ENCODE measurements at places on chromosomes 7 and 10.

DNA sequence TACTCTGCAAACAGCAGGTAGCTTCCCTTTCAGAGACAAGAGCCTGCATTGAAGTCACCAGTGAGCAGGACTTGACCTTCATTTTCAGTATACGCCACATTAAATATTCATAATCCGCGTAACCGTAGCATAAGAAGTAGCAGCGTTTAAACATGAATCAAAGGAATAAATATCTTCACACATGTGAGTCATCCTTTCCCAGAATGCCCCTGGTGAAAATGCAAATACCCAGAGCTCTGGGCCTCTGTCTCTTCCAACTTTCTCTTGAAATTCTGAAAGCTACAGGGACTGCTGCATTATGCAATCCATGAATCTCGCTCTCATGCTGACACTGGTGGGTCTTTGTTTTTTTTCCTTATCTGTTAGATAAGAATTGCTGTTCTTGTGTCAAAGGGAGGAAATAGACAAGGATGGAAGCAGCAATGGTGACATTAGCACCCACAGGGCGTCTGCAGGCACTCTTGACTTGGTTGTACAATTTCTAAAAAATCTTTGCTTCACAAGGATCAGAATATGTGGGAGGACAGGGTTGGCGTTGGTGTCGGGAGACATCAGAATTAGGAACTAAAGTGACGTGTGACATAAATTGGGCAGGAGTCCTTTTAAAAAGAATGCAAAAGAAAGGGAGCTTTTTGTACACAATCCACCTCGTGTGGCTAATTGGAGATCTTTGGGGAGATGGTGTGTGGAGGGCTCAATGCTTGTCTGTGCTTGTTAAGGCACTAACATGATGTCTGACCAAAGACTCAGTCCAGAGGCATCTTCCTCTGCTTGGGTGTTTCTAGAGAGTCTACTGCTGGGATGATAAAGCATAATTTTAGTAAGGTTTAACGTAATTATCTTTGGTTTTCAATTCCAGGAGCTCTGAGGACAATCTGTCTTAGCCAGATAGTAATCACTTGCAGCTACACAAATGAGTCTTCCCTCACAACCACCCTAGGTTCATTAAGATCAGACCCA lies 390.3 kb downstream of the KCNMA1 start:
- DNase-seq: no peak

DNA sequence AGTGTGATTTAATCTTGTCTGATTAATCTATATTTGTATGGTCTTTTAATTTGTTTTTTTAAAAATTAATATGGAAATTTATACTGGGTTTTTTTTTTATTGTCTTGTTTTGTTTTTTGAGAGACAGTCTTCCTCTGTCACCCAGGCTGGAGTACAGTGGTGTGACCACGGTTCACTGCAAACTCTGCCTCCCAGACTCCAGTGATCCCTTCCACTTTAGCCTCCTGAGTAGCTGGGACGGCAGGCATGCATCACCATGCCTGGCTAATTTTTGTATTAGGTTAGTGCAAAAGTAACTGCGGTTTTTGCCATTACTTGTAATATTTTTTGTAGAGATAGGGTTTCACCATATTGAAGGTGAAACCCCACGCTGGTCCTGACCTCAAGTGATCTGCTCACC lies 73.1 kb downstream of the TET1 start:
- DNase-seq: no peak

DNA sequence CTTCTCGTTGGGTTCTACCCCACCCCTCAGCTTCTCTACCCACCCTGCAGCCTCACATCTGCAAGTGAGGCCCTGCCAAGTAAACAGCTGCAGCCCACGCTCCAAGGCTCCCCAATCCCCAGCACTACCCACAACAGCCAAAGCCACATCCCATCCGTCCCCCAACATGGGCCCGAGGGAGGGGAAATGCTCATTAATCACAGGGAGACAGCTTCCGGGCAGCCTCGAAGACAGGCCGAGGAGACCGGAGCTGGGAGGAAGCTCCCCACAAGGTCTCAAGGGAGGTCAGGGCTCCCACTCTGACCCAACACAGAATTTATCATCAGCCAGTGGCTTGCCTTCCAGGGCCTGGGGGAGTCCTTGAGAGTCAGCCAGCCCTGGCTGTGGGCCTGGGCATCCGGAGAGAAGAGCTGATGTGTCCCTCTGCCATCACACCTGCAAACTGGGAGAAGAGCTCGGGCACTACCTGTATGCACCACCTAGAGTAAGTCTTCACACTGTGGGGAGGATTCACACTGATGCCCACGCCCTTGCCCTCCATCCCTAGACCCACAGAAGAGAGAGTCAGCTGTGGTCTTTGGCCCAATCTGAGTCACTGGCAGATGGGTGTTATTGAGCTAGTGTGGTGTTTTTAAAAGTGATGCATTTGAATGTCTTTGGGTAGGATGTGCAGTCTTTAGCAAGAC lies 115.5 kb upstream of the ZMIZ1 start:
- DNase-seq: no peak

GRCh38 chr7:17832242-17832641 lies 108.1 kb downstream of the SNX13 start:
- no peak for DNase-seq

GRCh38 chr7:52917982-52918578 lies 117.4 kb upstream of the POM121L12 start:
- DNase-seq: no peak

DNA sequence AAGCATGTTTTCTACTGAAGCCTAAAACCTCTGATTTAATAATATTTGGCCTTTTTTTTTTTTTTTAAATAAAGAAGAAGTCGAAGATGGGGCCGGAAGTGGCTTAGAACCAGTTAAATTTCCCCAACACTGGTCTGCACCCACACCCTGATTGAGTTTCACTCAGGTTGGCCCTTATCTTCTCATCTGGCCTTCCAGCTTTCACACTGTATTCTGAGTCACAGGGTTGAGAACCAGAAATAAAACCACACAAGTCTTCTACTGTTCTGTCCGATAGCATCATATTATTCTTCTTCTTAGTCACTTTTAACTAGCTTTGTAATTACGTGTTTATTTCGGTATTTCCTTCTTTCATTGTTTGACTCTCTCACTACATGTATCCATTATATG lies 9.9 kb downstream of the ZNF365 start:
- DNase-seq: no peak

DNA sequence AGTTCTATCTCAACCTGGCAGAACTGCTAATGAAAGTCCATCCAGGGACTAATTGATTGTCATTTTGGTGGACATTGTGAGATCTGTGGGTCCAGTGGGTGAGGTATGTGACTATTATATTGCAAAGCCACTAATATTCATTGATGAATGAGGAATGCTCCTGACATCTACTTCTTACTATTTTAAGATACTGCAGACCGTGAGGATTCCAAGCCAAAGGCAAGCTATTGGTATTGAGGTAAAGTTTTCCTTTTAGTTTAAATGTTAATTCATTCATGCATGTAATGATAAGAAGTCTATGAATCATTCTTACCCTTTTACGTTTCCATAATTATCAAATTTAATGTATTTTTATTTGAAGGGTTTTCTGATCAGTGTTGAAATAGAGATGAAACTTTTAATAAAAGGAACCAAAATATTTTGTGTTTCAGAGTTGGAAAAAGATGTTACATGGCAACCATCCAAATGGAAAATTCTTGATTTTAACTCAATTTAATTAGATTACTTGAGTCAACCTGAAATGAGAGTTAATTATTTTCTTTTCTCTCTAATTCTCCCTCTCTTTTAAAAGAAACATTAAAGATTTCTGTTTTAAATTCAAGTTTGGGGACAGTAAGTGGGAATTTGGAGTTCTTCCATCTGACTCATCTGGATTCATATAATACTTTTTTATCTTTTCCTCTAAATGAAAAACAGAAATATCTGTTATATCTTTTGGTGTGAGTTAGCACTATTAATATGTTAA lies 39.6 kb downstream of the NUP205 start:
- no peak for DNase-seq

GRCh38 chr10:129277841-129278240 lies 189.2 kb upstream of the MGMT start:
- peak; percentile 87 for DNase-seq

- no peak for DNase-seq
Observed at GRCh38 chr7:134548877-134549276, at the start of gene AKR1B15. AKR1B15 (plus strand) TSS chr7:134549110; CDS start chr7:134564620, 15,510 bp downstream.

DNA sequence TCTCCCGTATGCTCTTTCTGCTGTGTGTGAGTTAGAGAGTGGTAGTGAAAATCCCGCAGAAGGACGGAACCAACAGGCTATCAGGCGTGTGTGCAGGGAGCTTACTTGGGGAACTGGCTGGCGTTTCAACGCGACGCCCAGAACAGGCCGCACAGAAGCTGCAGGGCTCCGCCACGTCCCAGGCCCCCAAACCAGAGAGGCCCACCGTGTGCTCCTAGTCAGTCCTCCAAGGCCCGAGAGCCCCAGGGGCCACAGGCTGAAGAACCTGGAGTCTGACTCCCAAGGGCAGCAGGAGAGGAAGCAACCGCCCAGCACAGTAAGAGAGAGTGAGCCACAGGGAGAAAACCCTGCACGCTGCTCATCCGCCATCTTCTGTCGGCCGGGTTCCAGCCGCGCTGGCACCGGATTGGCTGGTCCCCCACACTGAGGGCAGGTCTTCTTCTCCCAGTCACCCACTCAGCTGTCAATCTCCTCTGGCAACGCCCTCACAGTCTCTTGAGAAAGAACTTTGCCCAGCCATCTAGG lies 730.6 kb upstream of the VSTM2A start:
- DNase-seq: no peak

DNA sequence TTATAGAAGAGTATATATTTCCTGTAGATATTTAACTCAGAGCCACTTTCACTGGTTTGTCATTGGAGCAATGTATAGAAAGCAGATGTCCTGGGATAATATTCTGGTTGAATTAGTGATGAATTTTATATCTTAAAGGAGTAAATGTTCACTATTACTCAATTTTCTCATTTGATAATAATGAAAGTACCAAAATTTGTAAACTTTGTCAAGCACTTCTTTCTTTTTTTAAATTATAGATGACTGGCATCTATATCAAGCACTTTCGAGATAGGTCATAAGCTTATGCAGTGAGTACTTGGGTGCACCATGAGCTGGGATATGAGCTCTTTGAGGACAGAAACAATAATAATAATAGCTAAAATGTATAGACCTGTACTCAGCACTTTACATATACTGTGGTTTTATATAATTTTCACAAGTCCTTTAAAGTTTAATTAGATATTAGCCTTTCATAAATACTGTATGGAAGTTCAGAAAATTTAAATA lies 11.3 kb downstream of the RSBN1L start:
- no peak for DNase-seq

DNA sequence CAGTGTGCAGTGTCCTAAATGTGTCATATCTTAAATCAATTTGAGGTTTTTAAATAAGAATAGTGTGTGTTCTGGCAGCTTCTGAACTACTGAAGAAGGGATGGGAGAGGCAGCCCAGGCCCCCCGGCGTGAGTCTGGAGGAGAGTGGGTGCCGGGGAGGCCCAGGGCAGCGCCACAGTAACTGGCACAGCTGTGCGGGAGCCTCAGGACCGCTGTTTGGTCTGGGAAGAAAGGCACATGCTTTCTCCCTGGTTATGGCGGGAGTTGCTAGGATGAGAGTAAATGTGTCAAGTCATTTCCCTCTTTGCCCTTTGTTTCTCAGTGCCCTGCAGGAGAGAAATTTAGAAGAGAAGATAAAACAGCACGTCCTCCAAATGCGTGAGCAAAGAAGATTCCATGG lies 31.9 kb upstream of the PWWP2B start:
- no peak for DNase-seq

- no peak for DNase-seq
Observed at GRCh38 chr10:49167425-49168170, 20.6 kb downstream of the TMEM273 start.

- no peak for DNase-seq
Observed at GRCh38 chr10:71684356-71685173, 35.0 kb downstream of the C10orf105 start.

DNA sequence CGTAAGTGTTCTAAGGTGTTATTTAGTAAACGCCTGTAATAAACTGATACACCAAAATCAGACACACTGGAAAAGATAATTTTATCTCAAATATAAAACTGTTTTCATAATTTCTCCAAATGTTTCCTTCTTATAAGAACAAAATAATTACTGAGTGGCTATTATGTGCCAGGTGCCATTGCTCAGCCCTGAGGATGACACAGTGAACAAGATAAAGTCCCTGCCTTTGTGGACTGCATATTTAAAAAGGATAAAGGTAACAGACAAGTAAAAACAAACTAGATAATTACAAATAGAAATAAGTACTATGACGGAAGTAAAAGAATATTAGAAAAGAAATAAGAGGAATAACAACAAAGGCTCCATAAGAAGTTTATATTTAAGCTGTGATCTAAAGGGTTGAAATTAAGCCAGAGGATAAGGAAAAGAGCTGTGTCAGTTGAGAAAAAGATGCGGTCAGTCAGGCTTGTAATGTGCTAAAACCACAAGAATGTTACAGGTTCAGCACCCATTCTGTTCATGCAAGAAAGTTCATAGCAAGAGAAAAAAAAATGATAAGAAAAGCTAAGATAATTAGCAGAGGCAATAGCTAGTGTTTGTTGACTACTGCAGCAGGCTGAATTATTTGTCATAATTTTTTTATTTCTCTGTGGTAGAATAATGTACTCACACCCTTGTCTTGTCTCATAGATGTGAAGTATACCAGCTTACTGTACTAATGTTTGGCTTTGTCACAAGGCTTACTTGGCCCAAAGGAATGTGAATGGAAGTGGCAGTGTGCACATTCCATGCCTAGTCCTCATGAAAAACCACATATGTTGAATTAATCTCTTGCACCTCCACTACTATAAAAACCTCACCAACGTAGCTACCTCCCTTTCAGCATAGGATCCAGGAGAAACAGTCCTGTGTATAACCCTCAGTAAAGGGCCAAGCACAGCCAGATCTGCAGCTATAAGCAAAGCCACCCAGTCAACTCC lies 75.1 kb downstream of the CRPPA start:
- no peak for DNase-seq

- no peak for DNase-seq
Observed at GRCh38 chr7:93933156-93933555, 11.6 kb downstream of the GNG11 start.

DNA sequence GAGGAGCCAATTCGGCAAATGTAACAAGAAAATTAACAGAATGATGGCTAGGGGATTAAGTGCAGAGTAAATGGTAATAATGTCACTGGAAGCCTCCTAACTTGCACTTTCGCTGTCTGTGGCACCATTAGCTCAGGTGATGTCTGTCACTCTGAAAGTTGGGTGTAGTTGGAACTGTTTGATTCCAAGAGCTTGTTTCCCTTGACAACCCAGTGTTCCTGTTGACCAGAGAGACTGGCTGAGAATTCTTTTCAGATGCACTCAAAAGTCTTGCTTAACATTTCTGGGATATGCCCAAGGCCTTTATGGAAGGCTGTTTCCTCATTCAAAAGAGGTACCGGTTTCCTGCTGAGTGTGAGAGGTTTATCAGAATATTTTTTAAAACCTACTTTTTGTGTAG lies 49.6 kb downstream of the PLPP4 start:
- no peak for DNase-seq

GRCh38 chr7:46162609-46163008 lies 241.5 kb upstream of the IGFBP3 start:
- DNase-seq: no peak

GRCh38 chr7:78179211-78179610 lies 380.6 kb downstream of the PHTF2 start:
- DNase-seq: no peak

GRCh38 chr10:34815185-34816084 lies at the start of gene PARD3:
PARD3 (minus strand) TSS chr10:34815296; CDS start chr10:34814995, 301 bp downstream.
- DNase-seq: peak; percentile 73
